ENCODE measurements at places on chromosomes 1 and 21.

DNA sequence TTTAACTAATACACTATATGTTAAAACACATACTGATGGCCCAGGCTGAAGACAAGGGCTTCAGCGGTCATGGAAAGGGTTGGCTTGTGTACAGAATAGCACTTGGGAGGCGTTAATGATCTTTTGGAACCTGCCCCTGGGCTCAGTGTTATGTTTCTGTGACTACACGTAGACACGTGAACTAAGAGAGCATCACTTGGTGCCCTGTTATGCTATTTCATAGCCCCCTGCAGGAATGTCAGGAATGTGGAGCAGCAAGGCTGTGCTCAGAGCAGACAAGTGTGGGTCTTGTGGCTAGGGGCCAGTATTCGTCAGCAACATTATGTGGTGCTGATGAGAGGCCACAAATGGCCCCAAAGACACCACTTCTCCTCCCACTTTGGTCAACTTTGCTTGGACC, 132.4 kb downstream of the MAP3K21 start:
- DNase-seq: no peak

GRCh38 chr1:12314333-12314903, 84.6 kb downstream of the VPS13D start:
- no peak for DNase-seq

DNA sequence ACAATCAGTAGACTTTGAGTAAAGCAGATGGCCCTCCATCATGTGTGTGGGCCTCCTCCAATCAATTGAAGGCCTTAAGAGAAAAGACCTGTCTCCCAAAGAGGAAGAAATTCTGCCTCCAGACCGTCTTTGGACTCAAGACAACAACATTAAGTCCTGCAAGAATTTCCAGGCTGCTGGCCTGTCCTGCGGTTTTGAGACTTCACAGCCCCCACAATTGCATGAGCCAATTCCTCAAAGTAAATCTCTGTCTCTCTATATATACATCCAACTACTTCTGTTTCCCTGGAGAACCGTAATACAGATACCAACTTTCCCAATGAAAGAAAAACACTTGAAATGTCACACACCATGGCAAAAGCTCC, 16.4 kb downstream of the REG4 start:
- no peak for DNase-seq

DNA sequence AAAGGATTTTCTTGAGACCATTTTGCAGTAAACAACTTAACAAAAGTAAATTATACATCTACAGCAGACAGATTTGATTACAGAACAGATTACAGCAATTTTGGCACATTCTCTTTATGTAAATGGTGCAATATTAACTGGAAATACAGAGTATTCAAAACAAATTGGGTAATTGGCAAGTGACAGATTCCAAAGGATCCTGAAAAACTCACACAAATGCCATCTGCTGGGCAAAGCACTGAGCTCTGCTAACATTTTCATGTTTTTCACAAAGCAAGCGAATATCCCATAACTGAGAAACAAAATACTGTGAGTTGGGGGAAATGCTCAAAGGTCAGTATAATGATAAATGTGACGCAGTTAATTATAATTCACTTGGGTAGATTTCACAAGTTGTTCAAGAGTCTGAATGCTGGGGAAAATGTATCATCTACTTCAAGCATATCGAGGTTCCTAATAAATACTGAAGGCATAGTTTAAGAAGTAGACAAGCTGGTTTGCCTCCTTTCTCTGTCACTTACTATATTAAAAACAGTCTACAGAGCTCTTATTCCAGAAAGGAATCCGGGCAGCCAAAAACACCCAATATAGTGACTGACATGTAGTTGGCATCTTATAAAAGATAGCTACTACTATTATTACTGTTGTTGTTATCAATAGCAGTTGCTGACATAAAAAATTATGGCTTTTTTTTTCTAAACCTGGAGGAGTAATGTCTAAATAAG, 75.8 kb upstream of the SDC3 start:
- DNase-seq: no peak

DNA sequence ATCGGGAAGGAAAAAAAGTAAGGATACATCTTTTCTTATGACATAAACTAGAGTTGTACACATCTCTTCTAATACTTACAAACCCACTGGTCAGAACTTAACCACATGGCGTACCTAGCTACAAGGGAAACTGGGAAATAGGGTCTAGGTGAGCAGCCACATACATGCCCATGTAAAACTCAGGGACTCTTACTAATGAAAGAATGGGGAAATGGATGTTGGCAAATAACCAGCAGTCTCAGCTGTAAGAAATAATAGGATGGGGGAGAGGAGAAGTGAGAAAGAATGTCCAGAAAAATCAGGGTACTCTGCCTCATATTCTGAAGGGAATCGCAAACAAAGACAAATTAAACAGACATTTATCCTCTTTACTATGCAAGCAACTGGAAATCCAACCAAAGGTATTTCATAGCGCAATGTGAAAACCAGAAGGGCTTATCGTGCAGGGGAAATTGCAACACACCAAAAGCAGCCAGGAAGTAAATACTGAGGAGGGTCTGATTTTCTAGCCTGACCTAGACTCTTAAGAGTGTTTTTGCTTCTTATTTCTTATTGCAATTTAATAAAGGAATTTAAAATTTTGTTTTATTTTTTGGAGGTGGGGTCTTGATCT, 17.5 kb downstream of the GTF2B start:
- DNase-seq: no peak

- DNase-seq: peak; percentile 59
These were observed 714 bp downstream of the DFFA start for GRCh38 chr1:10471411-10472219.

DNA sequence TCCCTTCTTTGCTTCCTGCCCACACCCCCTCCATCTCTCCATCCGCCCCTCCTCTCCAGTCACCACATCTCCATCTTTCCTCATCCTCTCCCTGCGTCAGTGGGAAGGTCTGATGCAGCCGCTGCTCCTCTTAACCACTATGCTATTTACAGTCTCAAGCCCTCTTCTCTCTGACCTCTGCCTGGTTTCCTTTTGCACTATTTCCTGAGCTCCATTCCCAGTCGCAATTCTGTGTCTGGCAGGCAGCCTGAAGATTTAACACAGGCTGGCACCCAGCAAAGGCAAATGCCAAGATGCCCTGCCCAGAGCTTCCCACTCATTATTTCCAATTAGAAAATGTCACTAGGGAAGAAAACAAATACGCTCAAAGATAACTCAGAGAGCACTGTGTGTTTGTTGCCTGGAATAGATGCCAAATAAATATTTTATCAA, 89.6 kb upstream of the LPGAT1 start:
- no peak for DNase-seq

- peak; percentile 53 for DNase-seq
These were observed 7.8 kb downstream of the ZBTB7B start for GRCh38 chr1:155010211-155010918.

DNA sequence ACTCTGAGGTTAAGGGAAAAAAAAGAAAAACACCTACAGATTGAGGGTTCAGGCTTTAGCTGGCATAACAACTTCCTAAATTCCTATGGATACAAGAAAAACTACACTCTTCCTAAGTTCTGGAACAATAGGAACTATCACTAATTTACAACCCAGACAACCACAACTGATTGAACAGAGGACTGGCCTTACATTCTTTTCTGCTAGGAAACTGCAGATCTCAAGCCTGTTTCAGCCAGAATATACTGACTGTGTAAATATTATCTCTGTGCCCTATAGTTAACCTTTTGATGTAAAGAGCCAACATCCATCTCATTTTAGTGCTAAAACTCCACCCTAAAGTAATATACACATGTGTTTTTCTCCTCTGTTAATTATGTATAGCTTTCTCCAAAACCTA, 1186.5 kb upstream of the TMPRSS15 start:
- no peak for DNase-seq

DNA sequence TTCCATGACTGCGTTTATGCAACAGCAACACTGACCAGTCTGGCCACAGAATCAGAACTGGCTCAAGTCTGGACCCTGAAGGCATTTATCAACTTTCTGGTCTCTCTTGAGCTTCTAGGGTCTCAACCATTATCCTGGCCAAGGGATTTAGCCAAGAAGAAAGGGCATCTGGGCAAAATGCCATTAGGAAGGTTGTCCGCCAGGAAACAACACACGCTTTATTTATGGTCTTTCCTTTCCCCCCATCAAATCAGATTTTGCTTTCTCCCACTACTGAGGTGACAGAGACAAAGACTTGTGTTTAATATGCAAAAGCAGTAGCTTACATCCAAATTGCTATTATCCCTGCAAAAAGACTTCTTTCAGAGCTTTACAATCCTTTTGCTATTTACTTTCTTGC, 81.6 kb upstream of the PPP2R5A start:
- no peak for DNase-seq

DNA sequence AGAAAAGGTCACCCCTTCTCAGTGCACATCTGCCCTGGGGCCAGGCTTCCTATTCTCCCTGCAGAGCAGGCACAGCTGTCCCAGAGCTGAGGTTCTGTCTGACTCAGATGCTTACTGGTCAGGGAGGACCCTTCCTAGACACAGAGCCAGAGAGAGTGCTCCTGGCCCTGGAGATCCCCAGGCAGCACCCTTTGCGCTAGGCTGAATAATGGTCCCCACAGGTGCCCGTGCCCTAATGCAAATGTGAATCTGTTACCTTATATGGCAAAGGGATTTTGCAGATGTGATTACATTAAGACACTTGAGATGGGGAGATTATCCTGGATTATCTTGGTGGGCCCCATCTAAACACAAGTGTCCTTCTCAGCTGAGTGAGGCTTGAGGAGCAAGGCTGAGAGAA, 2.6 kb upstream of the TNNI1 start:
- DNase-seq: no peak

DNA sequence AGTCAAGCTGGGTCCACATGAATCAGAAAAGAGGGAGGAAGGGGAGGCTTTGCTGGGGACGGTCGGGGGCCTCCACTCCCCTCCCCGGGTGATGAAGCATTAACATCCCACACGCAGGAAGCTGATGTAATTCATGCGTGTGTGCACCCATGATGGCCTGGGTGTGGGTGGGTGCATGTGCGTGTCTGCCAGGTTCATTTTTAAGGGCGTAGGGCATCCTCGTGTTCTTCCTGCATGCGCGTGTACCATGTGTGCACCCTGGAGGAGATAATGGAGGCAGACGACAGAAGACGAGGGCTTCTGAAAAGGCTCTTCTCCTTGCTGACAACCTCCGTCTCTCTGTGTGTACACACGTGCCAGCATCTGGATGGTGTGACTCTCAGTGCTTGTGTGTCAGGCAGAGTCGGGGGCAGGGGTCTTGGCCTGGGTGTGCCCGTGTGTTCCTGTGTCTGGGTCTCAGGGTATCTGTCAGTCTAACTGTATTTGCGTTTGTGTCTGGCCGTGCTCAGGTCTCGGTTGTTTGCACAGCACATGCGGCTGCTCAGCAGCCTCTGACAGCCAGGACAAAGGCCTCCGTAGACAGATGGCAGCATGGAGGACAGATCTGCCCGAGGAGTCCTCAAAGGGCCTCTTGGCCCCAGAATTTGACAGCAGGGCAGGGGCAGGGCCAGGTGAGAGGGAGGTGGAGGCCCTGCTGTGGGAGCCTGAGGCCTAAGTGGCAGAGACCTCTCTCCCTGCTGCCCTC, 2.4 kb downstream of the RAP1GAP start:
- no peak for DNase-seq

- no peak for DNase-seq
These were observed 9.1 kb upstream of the IFI16 start for GRCh38 chr1:159000625-159001024.

GRCh38 chr21:45570071-45570470, 27.8 kb upstream of the SLC19A1 start:
- DNase-seq: no peak

DNA sequence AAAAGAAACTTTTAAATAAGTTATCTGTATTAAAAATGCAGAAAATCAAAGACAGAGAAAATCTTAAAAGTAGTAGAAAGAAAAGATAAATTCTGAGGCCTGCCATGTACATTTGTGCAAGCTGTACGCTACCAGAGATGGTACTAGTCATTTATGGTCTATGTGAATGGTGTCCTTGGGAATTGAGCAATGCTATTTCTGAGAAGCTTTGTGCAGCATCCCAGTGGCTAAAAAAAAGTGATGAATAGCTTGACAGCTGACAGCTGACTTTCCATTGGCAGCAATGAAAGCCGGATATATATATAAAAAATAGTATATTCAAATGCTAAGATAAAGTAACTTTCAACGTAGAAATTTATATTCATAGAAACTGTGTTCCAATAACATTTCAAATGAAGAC, 58.8 kb upstream of the KCTD3 start:
- no peak for DNase-seq

DNA sequence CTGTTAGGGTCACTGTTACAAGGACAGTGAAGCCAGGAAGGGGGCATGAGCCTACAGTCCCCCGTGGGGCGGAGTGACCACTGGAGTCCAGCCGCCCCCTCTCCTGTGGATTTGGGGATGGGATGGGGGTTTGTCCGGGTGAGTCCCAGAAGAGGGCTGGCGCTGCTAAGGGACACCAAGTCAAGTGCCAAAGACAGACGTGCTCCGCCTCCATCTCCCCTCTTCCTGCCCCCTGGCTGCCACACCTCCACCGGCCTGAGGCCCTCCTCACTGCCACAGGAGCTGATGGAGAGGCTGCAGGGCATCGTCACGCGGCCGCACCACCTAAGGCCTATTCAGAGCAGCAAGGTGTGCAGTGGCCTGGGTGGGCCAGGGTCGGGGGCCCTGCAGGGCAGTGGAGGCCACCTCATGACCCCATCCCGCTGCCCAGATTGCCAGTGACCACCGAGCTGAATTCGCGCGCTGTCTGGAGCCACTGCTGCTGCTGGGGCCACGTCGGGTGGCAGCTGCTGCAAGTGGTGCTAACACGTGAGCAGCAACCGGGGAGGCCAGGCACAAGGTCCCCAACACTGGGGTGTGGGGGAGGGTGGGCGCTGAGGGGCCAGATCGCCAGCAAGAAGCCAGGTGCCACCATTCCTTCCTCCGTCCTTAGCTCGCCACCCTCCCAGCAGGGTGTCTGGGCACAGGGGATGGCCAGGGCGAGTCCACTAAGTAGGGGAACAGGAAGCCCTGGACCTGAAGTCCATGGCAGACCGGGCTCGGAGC, 4.9 kb downstream of the RNF207 start:
- no peak for DNase-seq

- no peak for DNase-seq
These were observed 61.4 kb upstream of the S1PR1 start for GRCh38 chr1:101175466-101175865.

GRCh38 chr1:27980216-27980845, 20.6 kb downstream of the XKR8 start:
- DNase-seq: no peak

DNA sequence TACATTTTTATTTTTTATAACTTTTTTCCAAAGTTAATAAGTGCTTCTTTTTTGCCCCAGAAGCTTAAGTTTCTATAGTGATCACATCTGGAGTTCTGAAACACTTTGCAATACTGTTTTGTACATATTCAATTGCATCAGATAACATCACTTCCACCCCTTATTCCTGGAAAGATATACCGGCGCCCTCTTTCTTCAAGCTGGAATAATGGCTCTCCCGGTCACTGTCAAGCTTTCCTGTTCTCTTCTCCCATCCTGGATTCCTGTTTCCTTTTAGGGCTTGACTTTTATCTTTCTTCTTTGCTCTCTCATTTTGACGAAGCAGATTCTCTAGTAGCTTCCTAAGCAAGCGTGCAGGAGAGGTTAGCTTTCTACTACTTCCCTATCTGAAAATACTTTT, 1866.8 kb downstream of the MRPL39 start:
- no peak for DNase-seq

GRCh38 chr1:31396633-31397351, 16.2 kb upstream of the SERINC2 start:
- no peak for DNase-seq

All from activated CD8-positive, alpha-beta memory T cell treated with anti-CD3 and anti-CD28 coated beads, Interleukin-2, amount 50 U/mL, for 48 hours (primary cell).